ENCODE measurements at places on chromosomes 5 and 9.
A peak's percentile ranks its signal among the peaks of the same experiment; 100 is the strongest.

- DNase-seq = no peak
These were observed 59.5 kb downstream of the FAM114A2 start for GRCh38 chr5:153979028-153979783.

- peak; percentile 50 for DNase-seq
These were observed 13.1 kb downstream of the LRRC26 start for GRCh38 chr9:137156567-137157375.

- peak; percentile 57 for DNase-seq
These were observed 192.6 kb upstream of the PRDM9 start for GRCh38 chr5:23314827-23315226.

DNA sequence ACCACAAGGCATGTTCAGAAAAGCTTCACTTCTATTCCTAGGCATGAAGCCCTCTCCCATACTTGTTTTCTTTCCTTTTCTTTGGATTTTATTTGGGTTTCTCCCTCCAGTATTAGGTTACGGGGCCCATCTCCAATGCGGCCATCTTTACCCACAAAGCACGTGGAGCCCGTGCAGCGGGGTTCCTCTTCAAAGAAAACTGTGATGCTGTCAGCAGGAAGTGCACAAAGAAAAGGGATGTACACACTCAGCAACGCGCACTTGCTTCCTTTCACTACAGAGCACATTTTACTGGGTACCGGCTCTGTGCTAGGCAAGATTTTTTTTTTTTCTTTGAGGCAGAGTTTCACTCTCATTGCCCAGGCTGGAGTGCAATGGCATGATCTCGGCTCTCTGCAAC, 106.6 kb downstream of the COL23A1 start:
- DNase-seq = no peak

- DNase-seq = peak; percentile 82
These were observed 403 bp downstream of the NINJ1 start for GRCh38 chr9:93133681-93134014.

DNA sequence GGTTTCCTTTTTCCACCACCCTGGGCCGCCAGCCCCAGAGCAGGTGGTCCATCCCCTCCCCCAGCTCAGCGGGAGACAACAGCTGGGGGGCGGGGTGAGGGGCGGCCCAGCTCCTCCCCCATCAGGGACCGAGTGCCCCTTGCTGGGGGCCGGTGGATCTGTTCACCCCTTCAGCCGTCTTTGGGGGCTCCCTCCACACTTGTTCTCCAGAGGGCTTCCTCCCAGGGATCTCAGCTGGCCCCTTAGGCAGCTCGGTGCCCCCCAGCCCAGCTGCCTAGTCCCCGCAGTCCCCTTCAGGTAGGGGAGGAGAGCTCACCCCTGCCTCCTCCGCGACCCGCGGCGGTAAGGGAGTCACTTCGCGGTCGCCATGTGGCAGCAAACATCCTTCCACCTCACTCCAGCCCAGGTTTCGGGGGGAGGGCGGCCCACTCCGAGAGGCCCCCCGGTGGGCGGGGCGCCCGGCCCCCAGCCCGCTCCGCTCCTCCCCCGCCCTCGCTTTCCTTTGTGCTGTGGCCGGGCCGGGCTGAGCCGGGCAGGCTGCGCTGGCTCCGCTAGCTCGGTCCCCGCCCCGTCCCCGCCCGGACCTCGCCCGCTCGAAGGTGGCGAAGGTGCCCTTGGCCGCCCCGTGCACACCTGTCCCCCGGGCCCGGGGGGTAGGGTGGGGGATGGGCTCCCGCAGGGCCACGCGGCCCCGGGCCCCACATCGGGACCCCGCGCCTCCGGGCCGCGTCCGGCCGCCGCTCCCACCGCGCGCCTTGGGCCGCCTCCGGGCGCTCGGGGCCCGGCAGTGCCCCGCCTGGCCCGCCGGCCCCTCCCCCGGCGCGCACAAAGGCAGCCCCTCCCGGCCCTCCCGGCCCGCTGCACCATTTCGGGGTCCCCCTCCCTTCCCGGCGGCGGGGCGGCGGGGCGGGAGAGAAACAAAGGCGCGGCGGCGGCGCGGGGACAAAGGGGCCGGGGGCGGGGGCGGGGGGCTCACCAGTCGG, 683 bp downstream of the DBN1 start:
- no peak for DNase-seq

DNA sequence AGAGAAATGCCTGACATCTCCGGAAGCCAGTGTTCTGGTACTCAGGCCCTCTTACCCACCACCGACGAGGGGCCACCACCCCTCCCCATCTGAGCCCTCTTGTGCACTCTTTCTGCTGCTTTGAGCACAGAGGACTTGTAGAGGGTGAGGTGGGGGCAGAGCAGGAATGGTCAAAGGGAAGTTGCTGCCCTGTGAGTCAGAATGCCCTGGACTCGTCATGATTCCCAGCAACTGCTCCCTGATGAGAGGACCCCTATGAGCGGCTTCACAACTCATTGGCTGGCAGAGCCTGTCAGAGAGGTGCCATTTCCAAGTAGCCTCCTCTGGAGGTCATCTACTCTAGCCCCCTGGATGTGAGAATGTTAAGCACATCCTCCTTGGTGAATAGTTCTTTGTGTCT, 845 bp downstream of the ECSCR start:
- peak; percentile 69 for DNase-seq

DNA sequence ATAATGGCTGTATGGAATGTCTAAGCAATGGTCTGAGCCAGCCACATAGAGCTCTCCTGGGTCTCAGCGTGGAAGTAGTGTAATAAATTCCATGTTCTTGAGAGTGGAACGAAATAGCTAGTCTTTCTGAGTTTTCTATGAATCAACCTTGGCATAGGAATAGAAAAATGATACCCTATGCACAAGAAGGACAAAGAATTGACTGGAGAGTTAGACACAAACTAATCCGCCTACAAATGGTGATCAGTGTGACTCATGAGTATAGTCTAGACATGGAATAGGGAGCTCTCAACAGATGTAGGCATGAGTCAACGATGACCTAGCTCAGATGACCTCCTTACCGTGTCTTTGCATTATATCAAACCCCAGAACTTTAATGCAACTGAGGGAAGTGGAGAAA, 256.8 kb upstream of the GRIN3A start:
- DNase-seq = peak; percentile 2

DNA sequence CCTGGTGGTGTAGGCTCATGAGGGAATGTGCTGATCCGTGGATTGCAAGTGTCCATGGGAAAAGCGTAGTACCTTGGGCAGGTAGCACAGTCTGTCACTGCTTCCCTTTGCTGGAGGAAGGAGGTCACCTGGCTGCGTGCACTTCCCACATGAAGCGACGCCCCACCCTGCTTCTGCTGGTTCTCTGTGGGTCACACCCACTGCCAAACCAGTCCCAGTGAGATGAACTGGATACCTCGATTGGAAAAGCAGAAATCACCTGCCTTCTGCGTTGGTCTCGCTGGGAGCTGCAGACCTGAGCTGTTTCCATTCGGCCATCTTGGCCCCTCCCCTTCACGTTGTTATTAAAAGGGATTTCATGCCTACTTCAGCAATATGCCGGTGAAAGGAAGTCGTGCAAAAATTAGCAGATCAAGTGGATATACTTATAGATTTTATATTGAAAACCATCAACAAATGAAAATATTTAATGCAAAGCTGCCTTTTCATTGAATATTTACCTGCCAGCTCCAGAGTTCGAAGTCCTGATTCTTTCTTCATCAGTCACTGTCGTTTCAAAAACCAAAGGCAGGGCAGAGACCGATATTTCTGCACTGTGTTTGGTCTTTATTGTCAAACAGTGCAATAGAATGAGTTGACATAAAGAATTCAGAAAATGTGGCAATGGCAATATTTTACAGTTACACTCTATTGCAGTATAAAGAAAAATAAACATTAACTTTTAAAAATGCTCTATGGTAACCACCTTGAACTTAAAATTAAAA, 123.2 kb downstream of the JAKMIP2 start:
- no peak for DNase-seq

GRCh38 chr9:81344366-81344765, 345.0 kb downstream of the TLE1 start:
- no peak for DNase-seq

- no peak for DNase-seq
These were observed 267.9 kb downstream of the ENC1 start for GRCh38 chr5:74372502-74373064.

DNA sequence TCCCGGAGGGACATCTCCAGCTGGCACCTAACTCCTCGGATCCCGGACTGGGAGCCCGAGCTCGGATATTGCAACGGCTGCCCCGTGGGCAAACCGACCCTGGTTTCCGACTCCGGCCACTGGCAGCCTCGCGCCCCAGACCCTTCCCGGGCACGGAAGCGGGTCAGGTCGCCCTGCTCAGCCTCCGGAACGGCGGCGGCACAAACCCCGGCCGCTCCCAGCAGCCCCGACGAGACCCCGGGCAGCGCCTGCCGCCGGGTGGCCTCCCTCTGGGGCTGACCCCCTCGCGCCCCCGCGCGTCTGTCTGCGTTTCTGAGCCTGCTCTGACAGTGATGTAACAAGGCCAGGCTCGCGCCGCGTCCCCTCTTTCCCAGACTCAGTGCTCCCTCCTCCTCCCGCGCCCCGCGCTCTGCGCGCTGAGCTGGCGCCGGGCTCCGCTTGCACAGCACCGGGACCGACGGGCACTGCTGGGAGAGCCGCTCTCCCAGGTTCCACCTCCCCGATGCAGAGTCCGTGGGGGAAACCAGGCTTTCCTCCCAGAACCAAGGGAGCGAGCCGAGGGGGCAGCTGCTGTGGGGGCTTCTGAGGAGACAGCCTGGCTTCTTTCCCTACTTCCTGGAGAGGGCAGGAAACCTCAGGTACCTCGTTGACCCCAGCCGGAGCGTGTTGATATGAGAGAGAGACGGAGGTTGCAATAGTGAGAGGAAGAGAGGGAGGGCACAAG, at the start of gene TMEM215:
Gene TMEM215, plus strand, starts transcription at position 373 of the 724 bp plus-strand sequence. CDS start 644 bp downstream, outside the sequence.
- peak; percentile 3 for DNase-seq

- no peak for DNase-seq
These were observed 232.5 kb downstream of the GABRB2 start for GRCh38 chr5:161314033-161314432.

- DNase-seq = no peak
These were observed 672 bp upstream of the ITGA2 start for GRCh38 chr5:52988335-52989024.

DNA sequence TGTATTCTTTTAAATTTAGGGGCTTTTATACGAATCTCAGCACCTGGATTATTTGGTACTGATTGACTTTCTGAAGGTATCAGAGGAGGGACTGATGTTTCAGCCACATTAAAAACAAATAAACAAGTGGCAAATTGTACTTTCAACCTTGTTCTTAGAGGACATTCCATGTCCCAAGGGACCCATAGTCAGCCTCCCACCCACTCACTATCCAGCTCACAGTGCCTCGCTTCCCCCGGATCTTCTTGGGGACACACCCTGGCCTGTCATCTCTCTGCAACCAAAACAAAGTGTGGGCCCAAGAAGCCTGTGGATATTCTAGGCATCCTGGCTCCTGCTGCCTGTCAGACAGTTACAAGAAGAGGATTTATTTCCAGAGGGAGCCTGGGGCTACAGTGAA, 8.8 kb upstream of the BOD1 start:
- no peak for DNase-seq

DNA sequence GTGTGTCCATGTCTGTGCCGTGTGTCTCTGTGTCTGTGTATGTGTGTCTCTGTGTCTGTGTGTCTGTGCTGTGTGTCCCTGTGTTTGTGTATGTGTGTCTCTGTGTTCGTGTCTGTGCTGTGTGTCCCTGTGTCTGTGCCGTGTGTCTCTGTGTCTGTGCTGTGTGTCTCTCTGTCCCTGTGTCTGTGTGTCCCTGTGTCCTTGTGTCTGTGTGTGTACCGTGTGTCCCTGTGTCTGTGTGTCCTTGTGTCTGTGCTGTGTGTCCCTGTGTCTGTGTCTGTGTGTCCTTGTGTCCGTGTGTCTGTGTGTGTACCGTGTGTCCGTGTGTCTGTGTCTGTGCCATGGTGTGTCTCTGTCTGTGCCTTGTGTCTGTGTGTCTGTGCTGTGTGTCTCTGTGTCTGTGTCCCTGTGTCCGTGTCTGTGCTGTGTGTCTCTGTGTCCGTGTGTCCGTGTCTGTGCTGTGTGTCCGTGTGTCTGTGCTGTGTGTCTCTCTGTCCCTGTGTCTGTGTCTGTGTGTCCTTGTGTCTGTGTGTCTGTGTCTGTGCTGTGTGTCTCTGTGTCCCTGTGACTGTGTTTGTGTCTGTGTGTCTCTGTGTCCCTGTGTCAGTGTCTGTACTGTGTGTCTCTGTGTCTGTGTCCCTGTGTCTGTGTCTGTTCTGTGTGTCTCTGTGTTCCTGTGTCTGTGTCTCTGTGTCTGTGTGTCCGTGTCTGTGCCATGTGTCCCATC, 23.2 kb downstream of the CACNA1B start:
- no peak for DNase-seq

DNA sequence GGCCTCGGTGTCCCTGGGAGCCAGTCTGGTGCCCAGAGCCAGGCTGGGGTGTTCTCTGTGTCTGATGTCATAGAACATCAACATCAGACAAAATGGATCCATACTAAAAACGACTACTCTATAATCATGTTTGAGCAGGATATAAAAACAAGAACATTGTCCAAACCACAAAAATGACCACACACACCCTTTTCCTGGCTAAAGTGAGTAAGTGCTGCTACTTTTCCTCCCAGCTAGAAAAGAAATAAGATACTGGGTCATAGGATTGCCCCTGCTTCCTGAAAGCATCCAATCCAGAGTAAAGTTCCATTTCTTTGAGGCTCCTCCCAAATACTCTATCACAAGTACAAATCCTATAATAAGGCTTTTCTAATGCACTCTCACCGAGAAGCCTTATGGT, 19.7 kb upstream of the TRAF1 start:
- peak; percentile 54 for DNase-seq
